Skeletal muscle tissue (tissue), 5 donors: ENCODE measurements at places on chromosomes 7 and 10. TPM values are rescaled to one million over a fixed set of nuclear protein-coding genes. Genes with fewer than 3 reads are reported as not detected.

The GPR37 gene
- total RNA-seq, result 20.9 TPM

The CH25H gene
- under 0.01 TPM for total RNA-seq

The PRKAR1B gene
- 19.3 TPM for total RNA-seq

The SMO gene
- 28.7 TPM for total RNA-seq

The ADIRF gene
- 11.5 TPM for total RNA-seq

The NUDT13 gene
- total RNA-seq, result 2.1 TPM

The MBLAC1 gene
- total RNA-seq, result 1.0 TPM
